ENCODE measurements at places on chromosomes 16 and 17. TPM values are rescaled to one million over a fixed set of nuclear protein-coding genes. Genes with fewer than 3 reads are reported as not detected.

DNA sequence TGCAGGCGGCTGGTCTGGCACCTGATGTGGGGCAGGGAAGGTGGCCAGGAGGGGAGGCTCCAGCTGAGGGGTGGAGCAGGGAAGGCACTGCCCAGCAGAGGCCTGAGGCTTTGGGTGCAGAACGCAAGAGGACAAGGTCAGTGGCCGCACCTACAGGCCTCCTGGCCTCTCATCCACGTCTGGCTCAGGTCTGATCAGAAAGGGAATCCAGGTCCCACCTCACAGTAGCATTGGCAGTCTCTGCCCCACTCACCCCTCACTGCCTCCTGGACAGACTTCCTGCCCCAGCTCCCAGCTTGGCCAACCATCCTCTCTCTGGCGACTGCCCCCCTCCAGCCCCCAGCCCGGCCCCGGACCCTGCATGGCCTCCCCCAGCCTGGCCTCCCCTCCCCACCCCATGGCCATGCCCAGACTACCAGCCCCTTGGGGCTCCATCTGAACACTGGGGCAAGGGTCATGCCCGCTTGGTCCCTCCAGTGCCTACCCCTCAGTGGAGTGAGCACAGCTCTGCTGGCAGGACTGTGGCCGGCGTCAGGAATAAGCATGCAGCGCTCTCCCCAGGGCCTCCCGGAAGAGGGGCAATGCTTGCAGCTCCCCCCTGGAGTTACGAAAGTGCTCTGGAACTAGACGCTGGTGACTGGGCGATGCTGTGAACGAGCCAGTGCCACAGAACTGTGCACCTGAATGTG, 4.6 kb downstream of the UTS2R start:
- no peak for DNase-seq

DNA sequence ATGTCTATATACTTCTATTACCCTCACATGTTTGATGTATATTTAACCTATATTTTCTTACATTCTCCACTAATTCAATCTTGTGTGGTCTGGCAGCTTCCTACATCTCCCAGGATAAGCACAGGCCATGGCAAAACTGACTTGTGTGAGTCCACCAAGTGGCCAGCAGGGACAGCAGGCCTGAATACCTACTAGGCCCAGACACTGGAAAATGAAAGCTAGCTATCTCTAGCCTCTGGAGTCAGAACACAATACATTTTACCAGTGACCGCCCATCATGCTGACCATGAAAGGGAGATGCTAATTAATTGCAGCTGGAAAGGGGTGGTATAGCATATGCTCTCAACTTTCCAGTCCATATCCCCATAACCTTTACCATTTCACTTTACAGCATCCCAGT, 132.3 kb downstream of the PCTP start:
- DNase-seq, result no peak

DNA sequence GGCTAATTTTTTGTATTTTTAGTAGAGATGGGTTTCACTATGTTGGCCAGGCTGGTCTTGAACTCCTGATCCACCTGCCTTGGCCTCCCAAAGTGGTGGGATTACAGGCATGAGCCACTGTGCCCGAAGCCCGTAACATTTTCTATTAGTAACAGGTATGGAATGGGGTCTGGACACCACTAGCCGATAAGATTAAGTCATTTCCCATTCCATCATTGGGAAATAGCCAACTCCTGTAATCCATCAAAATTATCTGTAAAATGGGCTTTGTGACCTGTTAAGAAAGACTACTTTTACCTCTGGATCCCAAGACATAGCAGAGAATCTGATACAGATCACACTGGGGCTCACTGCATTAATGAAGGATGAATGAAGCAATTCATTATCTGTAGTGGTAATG, 3.9 kb upstream of the LUC7L3 start:
- no peak for DNase-seq

CACNG3 gene
- total RNA-seq, result not detected

EXOC3L1 gene
- total RNA-seq, result 0.19 TPM

KRT222 gene
- not detected for total RNA-seq

Measured in activated naive CD8-positive, alpha-beta T cell treated with anti-CD3 and anti-CD28 coated beads for 36 hours (primary cell).